Activated CD4-positive, alpha-beta T cell treated with anti-CD3 and anti-CD28 coated beads for 24 hours (primary cell): ENCODE measurements at places on chromosomes 1 and 21.

DNA sequence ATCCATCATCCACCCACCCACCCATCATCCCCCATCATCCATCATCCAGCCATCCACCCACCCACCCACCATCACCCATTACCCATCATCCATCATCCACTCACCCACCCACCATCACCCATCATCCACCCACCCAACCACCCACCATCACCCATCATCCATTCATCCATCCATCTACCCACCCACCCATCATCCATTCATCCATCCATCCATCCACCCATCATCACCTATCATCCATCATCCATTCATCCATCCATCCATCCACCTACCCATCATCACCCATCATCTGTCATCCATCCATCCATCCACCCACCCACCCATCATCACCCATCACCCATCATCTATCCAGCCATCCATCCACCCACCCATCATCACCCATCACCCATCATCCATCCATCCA is 81.5 kb downstream of the ADARB1 start:
- DNase-seq, result no peak

- DNase-seq, result no peak
Observed at GRCh38 chr1:244952280-244952933, 88.1 kb upstream of the HNRNPU start.

DNA sequence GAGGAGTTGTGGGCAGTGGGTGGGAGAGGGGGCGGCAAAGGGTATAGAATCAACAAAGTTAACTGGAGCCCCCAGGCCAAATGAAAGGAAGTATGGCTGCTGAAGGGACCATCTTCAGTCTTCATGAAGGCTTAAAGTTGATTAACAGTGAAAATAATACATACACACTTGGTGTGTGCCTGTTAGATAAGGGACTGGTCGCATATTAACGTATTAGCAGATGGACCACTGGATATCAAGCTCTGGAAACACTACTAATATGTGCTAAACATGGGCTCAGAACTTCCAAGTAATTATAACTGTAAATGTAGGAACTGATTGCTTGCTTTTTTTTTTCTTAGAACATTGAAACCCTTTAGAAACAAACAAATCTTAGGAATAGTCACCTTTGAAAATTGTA is 224.7 kb upstream of the KIAA0040 start:
- no peak for DNase-seq

DNA sequence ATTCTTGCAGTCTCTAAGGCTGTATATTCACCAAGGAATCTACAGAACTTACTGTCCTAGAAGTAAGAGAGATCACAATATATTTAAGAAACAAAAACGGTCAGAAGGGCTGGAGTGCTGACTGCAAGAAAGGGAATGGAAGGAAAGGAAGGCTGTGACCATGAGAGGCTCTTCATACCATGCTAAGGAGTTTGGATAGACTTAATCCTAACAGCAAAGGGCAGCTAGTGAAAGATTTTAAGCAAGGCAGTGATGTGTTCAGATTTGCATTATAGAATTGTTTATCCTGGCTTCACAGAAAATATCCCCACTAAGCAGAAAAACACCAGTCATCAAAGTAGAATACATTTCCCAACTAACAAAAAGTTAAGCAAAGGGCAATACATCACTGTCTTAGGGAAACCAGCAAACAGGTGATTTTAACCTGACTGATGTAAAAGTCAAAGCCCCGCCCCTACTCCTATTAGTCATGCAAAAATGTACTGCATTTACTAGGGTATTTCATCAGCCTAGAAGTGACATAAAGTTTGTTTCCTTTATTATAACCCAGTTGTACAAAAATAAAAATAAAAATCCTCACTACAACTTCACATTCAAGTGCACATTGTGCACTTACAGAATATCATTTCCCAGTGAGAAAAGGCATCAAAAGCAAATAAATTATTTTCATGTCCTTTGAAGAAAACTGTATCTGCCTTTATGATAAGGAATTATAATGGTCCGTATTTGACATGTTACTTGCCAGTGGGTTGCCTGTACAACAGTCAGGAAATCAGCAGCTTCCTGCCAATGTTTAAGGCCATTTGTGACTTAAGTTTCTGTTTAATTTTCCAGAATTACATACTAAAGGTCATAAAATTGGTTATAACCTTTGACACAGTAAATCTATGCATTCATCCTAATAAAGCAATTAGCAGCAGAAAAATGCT is 17.2 kb downstream of the JAK1 start:
- no peak for DNase-seq

- DNase-seq, result no peak
Observed at GRCh38 chr1:18998016-18998724, 41.7 kb upstream of the IFFO2 start.

- no peak for DNase-seq
Observed at GRCh38 chr1:50929376-50929958, 30.6 kb downstream of the FAF1 start.
